ENCODE measurements at places on chromosomes 11 and 22.
A peak's percentile ranks its signal among the peaks of the same experiment; 100 is the strongest.

GRCh38 chr11:44120169-44120568 lies 24.7 kb downstream of the EXT2 start:
- no peak for DNase-seq

DNA sequence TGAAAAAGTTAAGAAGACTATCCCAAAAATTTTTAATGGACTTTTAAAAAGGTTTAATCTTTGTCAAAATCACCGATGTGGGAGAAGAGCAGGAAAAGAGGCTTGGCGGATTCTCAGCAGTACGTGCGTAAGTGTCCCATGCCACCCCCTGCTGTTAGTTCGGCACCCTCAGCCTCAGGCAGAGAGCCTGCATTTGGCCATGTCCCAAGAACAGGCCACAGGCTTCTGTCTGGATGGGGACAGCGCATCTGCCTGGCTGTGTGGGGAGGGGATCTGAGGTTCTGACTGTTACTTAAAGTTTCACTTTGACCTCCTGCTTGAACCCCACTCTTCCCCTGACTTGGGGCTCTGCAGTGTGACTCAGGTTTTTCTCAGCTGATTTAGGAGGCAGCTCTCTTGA lies 35.3 kb downstream of the EXT2 start:
- no peak for DNase-seq

DNA sequence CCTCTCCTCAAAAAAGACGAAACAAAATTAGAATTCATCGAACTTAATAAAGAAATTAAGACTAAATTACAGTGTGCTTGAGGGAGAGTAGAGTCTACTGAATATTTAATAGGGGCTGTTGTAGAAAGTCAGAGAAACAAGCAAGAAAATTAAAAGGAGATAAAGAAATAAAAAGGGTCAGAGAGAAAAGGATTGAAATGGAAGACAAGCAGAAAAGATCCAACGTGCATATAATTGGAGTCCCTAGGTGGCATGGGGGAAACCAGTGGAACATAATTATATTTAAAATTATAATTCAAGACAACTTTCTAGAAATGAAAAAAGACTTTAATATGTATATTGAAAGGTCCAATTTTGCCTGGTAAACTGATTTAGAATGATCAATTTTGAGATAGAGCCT lies 74.3 kb downstream of the ACER3 start:
- DNase-seq: no peak

GRCh38 chr11:94030059-94030458 lies 8.9 kb downstream of the HEPHL1 start:
- no peak for DNase-seq

DNA sequence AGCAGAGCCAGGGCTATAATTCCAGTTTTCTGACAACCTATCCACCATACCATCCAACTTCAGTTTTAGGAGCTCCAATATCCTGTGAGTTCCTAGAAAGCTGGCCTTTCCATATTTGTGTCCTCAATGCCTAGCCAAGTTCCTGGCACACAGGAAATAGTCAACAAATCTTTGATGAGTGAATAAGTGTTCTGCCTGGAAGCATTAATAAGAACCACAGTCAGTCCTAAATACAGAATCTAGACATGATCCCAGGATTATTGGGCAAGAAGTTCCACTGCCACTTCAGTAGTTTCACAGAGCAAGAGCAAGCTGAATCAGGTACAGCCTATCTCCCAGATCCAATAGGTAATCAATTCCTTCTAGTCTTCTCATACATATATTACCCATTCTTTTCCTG lies 942.0 kb downstream of the DLG2 start:
- DNase-seq: no peak

GRCh38 chr22:35154937-35155387 lies 89.0 kb downstream of the ISX start:
- peak; percentile 4 for DNase-seq

DNA sequence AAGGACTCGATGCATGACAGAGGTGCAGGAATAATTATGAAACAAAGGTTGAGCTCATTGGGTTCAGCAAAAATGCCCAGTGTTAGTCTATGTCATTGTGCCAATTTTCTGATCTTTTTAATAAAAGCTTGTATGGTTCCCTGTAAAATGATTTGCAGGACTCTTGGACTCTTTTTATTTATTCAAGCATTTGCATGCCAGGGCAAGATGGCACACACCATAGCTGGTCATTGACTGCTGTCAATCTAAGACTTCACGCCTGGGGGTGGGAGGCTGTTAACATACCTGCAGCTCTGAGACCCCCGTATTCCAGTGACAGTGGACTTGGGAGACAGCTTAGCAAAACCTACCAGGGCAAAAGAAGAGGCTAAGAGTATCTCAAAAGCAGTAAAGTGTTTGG lies 32.0 kb upstream of the ANO1 start:
- DNase-seq: no peak

DNA sequence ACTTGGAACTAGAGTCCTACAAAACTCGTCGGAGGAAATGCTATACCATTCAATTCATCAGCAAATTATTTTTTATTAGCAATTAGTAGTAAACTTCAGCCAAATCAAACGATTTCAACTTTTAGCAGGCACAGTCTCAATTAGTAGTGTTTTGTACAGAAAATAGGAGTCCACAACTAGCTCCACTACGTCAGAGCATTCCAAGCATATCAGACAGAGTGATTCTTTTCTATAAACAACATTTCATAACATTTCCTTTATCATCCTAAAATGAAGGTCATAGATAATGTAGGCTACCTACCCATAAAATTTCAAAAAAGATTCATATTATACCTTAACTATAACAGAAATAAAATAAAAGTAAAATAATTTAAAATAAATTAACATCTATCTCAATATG lies 169.9 kb downstream of the KIF18A start:
- no peak for DNase-seq

DNA sequence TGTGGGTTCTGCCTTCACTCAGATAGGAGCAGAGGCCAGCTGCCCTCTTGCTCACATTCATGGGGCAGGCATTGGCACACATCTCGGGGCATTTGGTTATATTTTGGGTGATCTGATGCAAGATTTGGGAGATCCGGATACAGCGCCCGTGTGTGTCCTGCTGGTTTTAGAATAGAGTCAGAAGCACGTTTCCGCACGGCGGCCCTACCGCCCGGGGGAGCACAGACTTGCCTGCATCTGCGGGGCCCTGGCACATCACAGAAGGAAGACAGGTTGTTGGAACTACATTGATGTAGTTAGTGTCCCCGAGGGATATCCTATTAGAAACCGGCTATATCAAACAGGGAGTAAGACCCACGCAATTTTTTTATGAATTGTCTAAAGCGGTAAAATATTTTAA lies 982.8 kb downstream of the NTM start:
- DNase-seq: no peak

- DNase-seq: no peak
These were observed 3.2 kb downstream of the TAF6L start for GRCh38 chr11:62774407-62774806.

DNA sequence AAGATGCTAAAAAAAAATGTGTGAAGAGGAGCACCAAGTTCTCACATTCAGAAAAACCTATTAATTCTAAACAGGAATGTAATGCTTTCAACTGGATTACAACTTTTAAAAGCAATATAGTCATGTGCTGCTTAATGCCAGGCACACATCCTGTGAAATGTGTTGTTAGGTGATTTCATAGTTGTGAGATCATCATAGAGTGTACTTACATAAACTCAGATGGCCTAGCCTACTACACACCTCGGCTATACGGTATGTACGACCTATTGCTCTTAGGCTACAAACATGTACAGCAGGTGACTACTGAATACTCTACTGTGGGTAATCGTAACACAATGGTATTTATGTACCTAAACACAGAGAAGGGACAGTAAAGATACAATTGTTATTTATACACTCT lies 142.3 kb downstream of the RBFOX2 start:
- no peak for DNase-seq

GRCh38 chr11:72036687-72037086 lies 38.0 kb downstream of the IL18BP start:
- DNase-seq: no peak

DNA sequence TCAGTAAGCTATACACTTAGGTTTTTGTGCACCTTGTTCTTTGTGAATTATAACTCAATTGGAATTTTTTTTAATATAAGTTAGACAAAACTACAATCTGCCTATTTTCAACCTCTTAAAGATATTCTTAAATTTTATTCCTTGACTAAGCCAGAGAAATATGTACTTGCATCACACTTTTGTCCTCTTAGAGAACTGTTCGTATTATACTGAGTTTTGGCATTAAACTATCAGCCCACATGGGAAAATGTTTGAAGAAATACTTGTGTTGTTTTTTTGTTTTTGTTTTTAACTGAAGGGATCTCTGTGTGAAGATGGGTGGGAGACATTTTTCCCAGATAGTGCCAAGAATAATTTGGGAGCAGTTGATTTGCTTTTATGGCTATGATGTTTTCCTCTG lies 25.3 kb downstream of the CEP295 start:
- peak; percentile 39 for DNase-seq

DNA sequence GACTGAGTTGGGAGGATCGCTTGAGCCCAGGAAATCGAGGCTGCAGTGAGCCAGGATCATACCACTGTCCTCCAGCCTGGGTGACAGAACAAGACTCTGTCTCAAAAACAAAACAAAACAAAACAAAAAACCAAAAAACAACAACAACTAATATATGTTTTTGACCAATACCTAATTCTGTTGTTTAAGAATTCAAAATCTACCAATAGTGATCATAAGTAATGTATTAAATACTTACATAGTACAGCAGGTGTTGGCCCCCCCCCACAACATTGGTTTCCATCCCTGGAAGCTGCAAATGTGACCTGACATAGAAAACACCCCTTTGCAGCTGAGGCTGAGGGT lies 74.7 kb downstream of the KCNQ1 start:
- DNase-seq: no peak

- DNase-seq: no peak
These were observed 22.5 kb downstream of the RCN1 start for GRCh38 chr11:32113200-32113919.

DNA sequence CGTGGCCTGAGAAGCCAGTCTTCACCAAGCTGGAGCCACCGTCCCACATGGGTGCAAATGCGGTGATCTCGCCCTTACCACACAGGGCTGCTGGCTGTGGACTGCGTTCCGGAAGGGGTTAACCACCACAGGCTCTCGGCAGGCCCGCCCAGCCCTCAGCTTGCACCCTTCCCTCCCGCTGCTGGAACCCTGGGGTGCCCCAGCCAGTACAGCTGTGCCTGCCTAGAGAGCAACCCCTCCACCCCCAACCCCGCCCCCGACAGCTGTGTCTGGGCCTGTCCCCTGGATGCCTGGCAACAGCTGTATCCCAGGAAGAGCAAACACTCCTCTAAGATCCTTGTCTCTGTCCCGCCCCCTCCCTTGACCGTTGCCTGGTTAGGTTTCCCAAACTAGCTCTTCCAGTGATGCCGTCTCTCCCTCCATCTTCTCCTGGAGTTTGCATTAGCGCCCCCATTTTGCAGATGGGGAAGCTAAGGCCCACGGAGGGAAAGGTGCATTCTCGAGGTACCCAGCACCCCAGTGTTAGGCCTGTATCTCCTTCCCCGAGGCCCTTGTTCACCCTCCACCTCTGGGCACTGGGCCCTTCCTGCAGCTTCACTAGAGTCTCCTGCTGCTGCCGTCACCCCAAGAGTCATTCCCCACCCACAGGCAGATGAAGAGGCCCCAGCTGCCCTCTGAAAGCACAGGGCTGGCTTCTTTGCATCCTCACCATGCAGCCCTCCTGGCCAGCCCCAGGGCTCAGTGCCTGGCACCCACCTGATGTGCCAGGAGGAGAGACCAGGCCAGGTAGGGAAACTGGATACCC lies 12.6 kb upstream of the COX8A start:
- DNase-seq: no peak

DNA sequence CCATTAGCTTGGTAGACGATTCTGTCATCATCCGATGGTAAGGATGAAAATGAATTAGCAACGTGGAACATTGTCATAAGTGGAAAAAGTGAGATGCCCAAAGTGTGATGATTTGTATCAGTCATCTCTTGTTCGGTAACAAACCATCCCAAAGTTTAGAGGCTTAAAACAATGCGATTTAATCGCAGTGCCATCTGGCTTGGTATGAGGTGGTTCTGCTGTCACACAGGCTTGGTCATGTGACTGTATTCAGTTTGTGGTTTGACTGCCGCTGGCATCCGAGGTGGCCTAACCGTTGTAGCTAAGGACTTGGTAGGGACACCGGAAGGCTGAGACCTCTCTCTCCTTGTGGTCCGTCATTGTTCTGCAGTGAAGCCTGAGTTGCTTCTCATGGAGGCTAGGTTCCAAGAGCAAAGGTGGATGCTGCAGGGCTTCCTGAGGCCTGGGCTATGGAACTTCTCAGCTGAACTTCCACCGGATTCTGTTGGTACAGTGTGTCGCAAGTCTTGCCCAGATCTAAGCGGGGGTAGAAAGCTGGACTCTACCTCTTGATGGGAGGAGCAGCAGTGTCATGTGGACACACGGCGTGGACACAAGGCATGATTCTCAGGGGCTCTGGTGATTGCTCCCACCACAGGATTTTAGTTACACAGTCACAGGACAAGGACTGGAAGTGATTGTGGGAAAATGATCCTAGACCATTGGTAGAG lies 36.3 kb downstream of the BCR start:
- no peak for DNase-seq

DNA sequence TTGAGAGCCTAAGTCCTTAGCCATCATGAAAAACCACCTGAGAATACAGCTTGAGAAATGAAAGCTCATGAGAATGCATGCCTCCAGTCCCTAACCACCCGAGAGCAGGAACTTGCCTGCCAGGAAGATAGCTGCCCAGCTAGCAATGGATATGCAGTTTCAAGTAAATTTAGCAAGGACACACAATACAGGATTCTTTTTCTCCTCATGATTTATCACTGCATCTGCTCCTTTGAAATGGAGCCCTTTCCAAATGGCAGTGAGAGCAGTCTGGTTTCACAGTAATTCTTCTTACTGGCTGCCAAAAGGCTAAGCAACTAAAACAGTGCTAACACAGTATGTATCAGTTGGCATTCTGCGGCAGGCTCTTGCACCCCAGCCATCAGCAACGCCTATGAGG lies 109.9 kb downstream of the MICAL3 start:
- DNase-seq: no peak

GRCh38 chr11:131530407-131530806 lies 160.0 kb downstream of the NTM start:
- DNase-seq: no peak

DNA sequence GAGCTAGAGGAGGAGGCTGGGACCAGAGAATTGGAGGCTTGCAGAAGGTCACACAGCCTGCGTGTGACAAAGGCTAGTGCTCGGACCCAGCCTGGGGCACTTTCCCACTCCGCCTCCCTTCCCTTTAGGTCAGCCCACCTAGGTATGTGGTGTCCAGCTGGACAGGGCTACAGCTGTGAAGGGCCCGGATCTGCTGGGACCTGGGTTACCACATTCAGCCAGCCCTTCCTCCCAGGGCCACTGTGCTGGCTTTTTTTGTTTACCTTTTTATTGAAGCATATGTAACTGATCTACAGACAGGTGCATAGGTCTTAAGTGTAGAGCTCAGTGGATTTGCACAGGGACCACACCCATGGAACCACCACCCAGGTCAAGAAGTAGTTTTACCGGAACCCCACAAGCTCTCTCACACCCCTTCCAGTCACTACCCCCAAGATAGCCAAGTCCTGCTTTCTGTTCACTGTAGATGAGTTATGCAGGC lies 8.7 kb downstream of the CAPN5 start:
- no peak for DNase-seq

Data from GM04503 (cell line).